ENCODE measurements at places on chromosomes 2 and 18.

DNA sequence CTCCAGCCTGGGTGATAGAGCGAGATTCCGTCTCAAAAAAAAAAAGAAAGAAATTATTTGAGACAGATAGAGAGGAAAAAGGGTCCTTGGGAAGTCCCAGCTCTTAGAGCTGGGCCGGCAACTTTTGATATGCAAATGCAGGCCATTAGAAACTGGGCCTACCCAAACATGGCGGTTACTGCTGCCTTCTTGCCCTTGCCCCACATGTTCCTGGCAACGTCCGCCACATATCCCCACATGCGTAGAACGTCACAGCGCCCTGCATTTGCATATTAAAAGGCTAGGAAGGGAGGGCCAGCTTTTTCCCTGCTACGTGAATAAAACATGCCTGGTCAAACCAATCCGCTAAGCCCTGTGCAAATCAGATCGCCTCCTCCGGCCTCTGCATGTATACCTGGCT lies 40.7 kb upstream of the LBH start:
- no peak for DNase-seq

DNA sequence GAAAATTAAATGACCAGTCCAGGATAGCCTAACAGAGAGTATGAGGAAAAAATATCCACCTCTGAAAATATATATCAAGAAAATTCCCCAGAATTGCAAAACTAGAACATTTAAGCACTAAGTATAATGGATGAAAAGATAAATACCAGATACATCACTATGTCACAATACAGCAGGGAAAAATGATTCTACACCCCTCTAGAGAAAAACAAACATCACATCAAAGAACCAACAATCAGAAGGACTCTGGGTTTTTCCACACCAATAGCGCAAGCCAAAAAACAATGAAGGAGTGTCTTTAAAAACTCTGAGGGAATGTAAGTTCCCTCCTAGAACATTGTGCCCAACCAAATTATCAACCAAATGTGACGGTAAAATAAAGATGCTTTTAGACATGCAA lies 13.7 kb downstream of the BUB1 start:
- no peak for DNase-seq

DNA sequence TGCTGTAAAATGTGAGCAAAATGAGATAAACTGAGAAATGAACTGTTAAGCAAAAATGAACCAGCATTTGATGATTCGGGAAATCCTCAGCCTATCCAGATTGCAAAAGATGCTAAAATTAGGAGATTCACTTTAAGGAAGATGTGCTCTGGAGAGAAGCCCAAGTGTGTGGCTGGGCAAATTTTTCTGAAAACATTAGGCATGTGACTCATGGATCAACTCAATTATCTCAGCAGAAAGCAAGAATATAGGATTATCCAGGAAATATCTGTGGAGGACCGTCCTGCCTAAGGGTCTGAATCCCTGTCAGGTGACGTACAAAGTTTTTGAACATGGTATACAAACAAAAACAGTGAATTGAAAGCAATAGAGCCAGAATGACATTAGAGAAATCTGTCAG lies 1268.3 kb upstream of the TMEFF2 start:
- DNase-seq = no peak

GRCh38 chr18:45111502-45111848 lies 430.8 kb downstream of the SETBP1 start:
- no peak for DNase-seq

- no peak for DNase-seq
These were observed 57.1 kb upstream of the GPR45 start for GRCh38 chr2:105184420-105184819.

- DNase-seq = peak; percentile 53
These were observed 49.4 kb downstream of the TSPYL6 start for GRCh38 chr2:54206596-54206995.

- DNase-seq = peak; percentile 53
These were observed 16.2 kb downstream of the EPB41L3 start for GRCh38 chr18:5527603-5528002.
